Stimulated activated CD4-positive, alpha-beta T cell treated with anti-CD3 and anti-CD28 coated beads, Interleukin-15, amount 100 ng/mL, for 1 hour (primary cell): ENCODE measurements at places on chromosomes 2 and 18.

- DNase-seq, result no peak
Measured at GRCh38 chr18:961644-962355, 57.1 kb downstream of the ADCYAP1 start.

DNA sequence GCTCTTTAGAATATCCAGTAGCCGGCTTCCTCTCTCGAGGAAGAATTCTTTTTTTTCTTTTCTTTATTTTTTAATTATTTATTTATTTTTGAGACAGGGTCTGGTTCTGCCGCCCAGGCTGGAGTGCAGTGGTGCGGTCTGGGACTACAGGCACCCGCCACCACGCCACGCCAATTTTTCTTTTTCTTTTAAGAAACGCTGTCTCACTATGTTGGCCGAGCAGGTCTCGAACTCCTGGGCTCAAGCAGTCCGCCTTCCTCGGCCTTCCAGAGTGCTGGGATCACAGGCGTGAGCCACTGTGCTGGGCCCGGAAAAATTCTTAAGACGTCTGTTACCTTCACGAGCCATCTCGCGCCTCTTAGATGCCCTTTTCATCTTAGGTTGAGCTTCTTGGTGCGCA is 931 bp upstream of the TMEM131 start:
- DNase-seq, result no peak

- no peak for DNase-seq
Measured at GRCh38 chr2:138744713-138745112, 35.5 kb downstream of the NXPH2 start.

DNA sequence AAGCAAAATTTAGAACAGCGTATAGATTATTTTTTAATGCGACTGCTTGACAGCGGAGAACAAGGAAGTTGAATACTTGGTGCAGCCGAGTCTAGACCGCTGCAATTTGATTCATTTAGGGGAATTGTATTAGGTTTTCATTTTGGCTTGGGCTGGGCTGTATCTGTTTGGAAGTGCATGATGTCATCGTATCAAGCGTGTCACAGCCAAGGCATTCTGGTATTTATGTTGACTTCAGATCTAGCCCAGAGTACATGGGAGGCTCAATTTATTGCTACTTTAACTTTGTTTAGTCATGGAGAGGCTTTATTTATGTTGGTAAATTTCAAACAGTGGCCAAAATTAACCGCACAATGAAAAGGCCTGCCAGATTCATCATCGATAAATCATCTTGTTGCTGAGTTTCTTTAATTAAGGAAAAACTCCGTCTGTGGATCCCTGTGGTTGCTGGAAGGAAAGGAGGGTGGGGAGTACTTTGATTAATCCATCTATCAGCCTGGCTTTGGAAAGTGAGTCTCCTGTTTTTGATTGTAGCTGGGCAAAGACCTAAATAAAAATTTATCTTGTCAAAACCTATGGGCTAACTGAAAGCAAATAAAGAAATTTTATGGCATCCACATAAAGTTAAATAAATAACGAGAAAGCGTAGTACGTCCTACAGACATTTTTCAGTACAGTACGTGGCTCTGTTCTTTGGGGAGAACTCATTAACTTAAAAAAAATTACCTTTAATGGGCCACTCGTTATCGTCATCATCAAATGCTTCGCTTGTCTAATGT is 230.4 kb upstream of the SPRED2 start:
- no peak for DNase-seq

DNA sequence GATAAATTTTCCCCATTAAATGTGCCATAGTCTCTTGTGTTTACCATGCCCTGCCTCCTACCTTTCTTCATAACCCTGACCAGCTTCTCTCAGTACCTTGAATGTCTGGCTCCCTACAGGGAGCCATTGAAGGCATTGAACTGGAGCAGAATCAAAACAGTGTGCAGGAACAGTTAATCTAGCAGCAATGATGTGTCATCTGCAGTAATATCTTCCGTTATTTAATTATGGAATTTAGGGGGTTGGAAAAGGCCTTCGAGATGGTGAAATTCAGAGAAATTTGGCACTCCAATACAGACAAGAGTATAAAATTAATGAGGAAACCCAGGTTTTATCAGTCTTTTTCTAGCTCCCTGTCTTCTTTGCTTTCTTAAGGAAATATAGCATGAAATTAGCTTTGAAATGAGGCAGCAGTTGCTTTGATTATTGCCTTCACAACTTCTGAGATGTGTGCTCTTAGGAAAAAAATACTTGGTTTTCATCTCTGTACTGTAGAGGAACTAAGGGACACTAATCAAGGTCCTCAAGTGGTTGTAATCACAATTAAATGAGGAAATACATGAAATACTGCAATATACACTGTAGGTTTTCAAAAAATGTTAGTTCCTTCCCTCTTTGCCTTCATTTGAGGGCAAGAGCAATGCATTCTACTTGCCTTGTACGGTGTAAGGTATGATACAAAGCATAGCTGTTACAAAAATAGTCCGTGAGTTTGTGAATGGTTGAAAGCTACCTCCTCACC is 369.1 kb downstream of the SETBP1 start:
- DNase-seq, result no peak

- peak; percentile 22 for DNase-seq
Measured at GRCh38 chr2:225041207-225041850, 939 bp downstream of the DOCK10 start.

GRCh38 chr2:54499661-54500060 is 43.5 kb downstream of the SPTBN1 start:
- DNase-seq, result no peak

- peak; percentile 60 for DNase-seq
Measured at GRCh38 chr2:102103992-102104871, 38.3 kb upstream of the IL1R1 start.

DNA sequence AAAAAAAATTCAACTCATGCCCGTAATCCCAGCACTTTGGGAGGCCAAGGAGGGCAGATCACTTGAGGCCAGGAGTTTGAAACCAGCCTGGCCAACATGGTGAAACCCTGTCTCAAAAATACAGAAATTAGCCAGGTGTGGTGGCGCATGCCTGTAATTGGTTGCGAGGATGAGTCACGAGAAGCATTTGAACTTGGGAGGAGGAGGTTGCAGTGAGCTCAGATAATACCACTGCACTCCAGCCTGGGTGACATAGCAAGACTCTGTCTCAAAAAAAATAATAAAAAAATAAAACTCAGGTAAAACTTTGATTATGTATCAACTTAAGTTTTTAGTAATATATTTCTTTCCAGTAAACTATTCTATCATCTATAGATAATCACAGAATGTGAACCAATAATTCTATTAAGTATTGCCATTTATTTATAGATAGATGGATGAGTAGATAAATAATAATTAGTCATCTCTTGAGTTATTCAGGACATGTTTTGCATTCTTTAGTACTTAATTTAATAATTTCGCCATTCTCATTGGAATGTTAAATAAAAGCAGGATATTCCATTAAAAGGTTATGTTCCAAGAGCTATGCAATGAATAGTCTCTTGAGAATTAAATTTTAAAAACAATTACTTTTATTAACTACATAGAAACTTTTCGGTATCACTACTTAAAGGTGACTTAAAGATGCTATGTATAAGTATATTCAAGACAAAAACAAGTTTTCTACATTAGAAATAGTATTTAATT is 48.7 kb downstream of the WDPCP start:
- no peak for DNase-seq

DNA sequence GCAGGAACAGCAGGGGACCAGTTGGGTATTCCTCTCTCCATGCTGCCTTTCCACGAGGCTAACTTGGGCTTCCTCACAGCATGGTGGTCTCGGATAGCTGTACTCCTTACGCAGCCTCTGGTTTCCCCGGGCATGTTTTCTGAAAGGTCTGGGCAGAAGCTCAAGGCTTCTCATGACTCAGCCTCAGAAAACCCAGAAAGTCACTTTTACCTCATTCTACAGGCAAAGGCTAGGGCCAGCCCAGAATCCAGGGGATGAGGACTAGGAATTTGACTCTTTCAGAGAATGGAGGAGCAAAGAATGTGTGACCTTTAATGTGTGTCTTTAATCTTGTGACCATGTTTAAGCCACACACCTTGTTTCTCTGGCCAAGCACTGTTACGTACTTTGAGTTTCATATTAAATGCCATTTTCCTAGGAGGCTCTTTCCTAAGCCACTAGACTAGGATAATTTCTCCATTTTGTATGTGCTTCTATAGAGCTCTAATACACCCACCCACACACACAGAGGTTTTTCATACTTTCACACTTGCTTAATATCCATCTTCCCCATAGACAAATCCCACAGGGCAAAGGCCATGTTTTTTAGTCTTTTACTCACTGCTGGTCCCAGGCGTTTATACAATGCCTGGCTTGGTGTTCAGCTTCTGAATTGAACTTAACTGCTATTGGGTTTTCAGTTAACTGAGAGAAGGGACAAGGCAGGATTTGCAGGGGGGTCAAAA is 77.3 kb downstream of the LONRF2 start:
- DNase-seq, result no peak

- no peak for DNase-seq
Measured at GRCh38 chr18:11308499-11308898, 159.1 kb upstream of the PIEZO2 start.

DNA sequence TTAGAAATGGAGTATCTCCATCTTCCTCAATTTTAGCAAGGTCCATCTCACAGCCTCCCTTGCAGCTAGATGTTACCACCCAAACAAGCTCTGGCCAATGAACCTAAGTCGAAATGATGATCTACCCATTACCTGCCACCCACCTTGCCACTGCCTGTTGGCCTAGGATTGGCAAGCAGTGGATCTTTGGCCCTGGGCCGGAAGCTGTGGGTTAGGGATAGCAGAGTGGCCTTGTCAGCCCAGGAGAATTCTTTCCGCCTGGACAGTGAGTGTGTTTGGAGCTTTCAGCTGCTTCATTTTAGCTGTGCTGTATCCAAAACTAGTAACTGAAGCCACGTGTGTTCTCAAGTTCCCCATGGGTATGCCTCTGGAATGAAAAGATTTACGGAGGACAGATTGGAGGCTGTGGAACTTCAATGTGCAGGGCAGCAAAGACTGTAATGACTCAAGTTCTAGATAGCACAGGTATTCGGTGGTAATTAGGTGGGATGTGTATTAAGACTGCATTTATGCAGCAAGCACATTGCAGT is 7.7 kb upstream of the PARD6G start:
- DNase-seq, result no peak

DNA sequence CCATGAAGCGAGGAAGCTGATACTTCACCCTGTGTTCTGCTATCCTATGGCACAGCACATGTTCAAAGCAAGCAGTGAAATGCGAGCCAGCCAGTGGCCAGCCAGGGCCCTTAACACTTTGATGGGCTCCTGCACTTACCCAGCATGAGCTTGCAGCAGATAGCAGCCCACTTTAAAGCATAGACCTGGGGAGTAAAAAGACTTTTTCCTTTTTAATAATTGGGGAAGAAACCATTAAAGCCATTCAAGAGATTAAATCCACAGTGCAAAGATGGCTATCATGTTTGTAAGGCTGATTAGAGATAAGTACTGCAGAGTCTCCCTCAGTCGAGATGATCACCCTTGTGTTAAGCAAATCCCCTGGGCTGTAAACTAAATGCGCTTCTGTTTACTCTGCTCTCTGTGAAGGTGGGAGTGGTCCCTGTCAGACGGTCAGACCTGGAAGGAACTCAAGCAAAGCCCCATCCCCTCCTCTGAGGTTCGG is 15.7 kb downstream of the CCBE1 start:
- no peak for DNase-seq

DNA sequence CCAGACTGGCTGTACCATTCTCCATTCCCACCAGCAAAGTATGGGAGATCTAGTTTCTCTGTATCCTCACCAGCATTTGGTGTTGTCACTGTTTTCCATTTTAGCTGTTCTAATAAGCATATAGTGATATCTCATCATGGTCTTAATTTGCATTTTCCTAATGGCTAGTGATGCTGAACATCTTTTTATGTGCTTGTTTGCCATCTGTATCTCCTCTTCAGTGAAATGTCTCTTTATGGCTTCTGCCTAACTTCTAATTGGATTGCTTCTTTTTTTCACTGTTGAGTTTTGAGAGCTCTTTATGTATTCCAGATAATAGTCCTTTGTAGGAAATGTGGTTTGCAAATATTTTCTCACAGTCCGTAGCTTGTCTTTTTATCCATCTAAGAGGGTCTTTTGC is 18.9 kb upstream of the BIN1 start:
- DNase-seq, result no peak

- DNase-seq, result no peak
Measured at GRCh38 chr2:104848526-104848925, 5.4 kb upstream of the POU3F3 start.

GRCh38 chr2:121716126-121716525 is 20.5 kb downstream of the NIFK start:
- DNase-seq, result no peak

- no peak for DNase-seq
Measured at GRCh38 chr2:230505162-230505561, 89.2 kb downstream of the SP100 start.

- no peak for DNase-seq
Measured at GRCh38 chr18:5546660-5547059, 2.9 kb upstream of the EPB41L3 start.

- DNase-seq, result no peak
Measured at GRCh38 chr2:56510610-56511009, 326.8 kb downstream of the CCDC85A start.

DNA sequence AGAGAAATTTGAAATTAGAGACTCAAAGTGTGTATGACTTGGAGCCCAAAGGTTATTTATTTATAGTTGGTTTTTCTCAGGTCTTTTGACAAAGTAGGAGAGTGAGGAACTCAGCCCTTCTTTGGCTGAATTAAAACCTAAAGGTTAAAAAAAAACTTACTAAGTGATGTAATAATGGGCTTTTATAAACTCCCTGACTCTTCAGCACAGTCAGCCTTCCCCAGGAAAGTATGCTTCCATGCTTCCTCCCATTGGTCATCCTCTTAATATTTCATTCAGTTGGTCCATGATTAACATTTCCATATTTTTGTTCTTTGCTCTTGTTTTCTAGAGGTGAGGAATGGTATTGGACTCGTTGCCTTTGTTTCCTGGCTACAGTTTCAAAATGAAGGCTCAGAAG is 7.2 kb downstream of the ARPC2 start:
- DNase-seq, result no peak

GRCh38 chr18:51196811-51197660 is 445 bp downstream of the MEX3C start:
- DNase-seq, result peak; percentile 84

- no peak for DNase-seq
Measured at GRCh38 chr2:42115588-42115987, 53.6 kb upstream of the EML4 start.

- no peak for DNase-seq
Measured at GRCh38 chr2:124753842-124754241, 728.8 kb downstream of the CNTNAP5 start.

GRCh38 chr2:157258520-157259326 is 1.2 kb downstream of the GALNT5 start:
- DNase-seq, result no peak

DNA sequence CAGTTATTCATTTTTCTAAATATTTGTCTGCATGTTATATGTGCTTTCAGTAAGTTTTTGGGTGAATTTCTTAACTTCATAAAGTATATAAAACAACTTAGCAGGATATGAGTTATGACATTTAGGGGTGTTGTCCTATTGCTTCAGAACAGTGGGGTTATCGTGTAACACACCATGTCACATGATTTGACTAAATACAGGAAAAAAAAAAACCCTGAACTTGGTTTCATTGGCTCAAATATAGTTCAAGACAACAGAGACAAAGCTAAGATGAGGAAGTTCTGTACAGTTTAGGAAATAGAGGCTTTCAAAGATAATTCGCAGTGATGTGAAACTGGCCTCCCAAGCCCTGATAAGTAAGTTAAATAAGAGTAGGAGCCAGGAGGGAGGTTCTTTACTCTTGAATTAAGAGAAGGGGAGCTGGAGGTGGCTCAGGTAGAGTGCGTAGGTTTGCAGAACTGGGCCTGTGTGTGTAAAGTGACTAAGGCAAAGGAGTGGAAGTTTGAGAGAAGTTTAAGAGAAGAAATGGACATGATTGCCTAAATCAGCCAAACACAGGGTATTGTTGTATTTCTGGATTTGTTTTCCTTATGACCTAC is 53.9 kb downstream of the LIMS1 start:
- DNase-seq, result no peak

GRCh38 chr18:32302806-32303205 is 113.0 kb downstream of the MEP1B start:
- DNase-seq, result no peak
